DMS153 (cell line): ENCODE measurements at places on chromosomes 2 and 18.

- DNase-seq, result no peak
Measured at GRCh38 chr2:37767046-37767445, 95.6 kb upstream of the CDC42EP3 start.

- DNase-seq, result no peak
Measured at GRCh38 chr2:127651381-127651809, 5.4 kb downstream of the GPR17 start.

DNA sequence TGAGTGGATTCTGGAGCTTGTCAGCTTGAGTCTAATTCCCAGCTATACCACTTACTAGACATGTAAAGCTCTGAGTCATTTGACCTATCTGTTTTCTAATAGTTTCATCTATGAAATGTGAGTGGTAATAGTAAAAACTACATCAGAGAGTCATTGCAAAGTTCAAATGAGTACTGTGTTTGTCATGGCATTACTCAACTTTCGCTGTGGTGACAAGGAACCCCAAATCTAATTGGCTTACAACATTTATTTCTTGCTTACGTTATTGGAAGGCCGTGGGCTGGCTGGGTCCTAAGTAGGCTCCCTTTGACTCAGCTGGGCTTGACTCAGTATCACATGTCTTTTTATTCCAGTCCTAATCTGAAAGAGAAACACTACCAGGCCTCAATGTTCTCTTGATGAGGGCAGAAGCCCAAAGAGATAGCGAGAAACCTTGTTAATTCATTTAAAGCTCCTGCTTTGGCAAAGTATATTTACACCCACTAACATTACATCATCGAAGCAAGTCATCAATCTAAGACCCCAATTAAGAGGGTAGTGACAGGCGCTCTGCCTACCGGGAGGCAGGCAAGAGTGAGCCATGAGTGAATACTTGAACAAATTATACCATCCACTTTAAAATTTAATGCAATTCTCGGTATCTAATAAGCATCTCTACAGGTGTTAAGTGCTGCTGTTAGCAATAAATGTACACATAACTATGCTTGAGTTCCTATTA lies 431.8 kb upstream of the SPHKAP start:
- DNase-seq, result peak; percentile 64

GRCh38 chr2:231336236-231336635 lies 59.3 kb upstream of the B3GNT7 start:
- no peak for DNase-seq

DNA sequence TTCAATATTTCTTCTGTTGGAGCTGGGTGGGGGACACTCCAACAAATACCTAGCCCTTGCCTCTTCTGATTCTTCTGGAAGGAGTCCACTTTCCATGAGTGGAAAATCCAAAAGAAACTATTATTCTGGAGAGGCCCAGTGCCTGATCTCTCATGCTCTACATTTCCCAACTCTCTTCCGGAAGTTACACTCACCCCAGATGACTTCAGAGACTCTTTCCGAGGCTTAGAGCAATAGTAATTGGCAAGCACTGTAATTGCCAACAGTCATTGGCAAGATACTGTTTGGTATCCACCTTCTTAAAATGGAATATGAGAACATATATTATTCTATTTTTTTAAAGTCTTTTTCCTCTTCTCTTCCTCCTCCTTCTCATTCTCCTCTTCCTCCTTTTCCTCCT lies 60.5 kb upstream of the CYRIA start:
- DNase-seq, result no peak

DNA sequence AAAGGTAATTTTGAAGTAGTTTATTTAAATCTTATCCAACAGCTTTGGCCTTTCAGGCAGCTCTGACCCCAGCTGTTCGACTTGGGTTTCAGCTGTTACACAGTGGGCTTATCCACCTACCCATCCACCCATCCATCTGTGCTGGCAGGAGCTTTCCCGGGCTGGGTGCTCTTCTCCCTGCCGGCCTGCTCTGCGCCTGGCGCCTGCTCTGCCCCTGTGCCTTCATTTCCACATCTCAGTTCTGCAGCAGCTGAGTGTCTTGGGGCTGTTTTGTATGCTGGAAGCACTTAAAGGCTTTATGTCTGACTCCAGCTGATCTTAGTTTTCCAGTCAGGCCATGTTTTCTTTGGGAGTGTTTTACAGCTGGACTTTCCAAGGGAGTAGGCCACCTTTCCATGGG lies 24.2 kb downstream of the LDLRAD4 start:
- DNase-seq, result no peak

DNA sequence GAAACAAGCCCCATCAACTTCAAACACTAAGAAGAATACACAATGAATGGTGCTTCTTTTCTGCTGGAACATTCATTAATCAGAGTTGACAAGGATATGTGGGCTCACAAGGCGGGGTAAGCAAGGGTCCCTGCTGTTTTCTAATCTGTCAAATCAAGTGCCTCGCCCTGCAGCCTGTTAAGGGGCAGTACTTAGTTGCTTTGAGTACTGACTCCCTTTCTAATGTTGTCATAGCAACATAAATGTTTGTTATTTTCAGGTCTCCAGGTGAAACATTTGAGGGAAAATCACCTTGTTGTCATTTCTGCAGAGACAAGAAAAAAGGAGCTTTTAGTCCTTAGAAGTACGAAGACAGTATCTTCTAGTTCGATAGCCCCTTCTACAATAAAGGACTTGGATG lies 284.7 kb upstream of the PKDCC start:
- DNase-seq, result peak; percentile 86

DNA sequence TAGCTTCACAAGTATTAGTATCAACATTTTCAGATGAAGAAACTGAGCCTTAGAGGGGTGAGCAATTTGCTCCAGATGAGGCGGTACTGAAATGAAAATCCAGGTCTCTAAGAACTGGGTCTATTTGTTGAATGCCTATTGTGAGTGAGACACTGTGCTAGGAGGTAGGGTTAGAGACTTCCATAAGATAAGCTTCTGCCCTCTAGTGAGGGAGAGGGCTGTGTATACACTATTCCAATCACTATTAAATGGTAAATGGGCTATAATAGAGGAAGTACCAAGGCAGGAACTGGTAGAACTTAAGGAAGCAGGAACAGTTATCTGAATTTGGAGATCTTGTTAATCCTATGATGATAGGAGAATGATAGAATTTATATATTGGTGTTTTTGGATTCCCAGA lies 23.6 kb upstream of the GLS start:
- DNase-seq, result peak; percentile 25

DNA sequence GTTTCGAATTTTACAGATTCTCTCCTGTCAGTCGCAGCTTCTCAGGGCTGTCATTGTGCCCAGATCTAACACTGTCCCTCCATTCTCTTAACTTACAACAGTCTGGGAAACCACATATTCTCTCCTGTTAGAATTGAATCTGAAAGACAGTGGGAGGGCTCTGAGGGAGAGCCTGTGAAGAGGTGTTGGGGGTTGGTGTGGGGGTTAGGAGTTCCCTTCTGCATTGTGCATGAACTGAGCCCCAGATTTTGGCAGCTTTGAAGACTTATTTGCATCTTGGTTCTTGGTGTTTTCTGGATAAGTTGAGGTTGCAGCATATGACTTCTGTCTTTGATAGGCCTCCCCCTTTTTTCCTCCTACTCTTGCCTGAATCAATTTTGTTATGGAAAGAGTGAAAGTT lies 64.1 kb downstream of the TANC1 start:
- no peak for DNase-seq

GRCh38 chr2:69943843-69944525 lies 17.4 kb downstream of the ASPRV1 start:
- DNase-seq, result no peak

DNA sequence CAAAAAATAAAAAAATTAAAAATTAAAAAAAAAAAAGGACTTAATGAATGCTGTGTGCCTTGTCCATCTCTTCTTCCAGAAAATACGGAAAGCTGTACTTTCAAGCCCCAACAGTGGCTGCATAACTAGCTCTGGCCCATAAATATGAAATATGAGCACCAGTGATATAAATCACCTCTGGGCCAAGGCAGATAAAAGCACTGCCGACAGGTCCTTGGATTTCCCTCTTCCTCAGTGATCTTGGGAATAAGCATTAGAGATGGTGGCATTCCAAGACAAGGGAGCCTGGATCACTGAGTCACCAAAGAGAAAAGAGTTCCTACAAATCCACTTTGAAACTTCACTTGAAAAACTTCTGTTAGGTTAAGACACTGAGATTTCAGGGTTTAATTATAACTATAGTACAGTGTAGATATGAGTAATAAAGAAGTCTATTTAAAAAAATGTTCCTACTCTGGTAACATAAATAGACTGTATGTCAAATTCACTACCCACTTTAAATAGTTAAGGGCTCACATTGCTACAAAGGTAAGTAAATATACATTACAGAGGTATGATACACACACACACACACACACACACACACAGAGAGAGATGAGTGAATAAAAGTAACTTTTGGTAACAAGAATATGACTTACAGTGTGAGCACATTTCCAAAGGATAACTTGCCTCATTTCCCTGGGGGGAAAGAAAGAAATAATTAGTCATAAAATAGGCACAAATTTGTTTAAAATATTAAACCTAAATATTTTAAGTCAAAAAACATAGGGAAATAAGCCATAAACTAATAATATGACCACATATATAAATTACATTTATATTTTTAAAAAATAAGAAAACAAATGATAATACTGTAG lies 35.6 kb downstream of the PPP3R1 start:
- no peak for DNase-seq

DNA sequence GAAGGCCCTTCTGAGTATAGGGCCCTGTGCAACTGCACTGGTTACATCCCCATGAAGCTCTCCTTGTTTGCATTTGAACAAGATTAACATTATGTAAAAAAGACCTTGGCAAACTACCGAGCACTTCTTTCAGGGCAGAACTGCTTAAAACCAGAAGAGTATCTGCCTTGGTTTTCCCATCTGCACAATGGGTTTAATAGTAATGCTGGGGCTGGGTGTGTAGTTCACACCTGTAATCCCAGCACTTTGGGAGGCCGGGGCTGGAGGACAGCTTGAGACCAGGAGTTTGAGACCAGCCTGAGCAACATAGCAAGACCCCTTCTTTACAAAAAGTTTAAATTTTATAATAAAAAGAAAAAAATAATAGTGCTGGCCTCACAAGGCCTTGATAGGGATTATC lies 8.5 kb downstream of the PLA2R1 start:
- no peak for DNase-seq

GRCh38 chr2:38266382-38267061 lies 110.6 kb downstream of the ATL2 start:
- no peak for DNase-seq

GRCh38 chr18:12516049-12516630 lies 108.4 kb downstream of the PRELID3A start:
- DNase-seq, result no peak

- peak; percentile 36 for DNase-seq
Measured at GRCh38 chr18:48399303-48400075, 9.7 kb downstream of the ZBTB7C start.

DNA sequence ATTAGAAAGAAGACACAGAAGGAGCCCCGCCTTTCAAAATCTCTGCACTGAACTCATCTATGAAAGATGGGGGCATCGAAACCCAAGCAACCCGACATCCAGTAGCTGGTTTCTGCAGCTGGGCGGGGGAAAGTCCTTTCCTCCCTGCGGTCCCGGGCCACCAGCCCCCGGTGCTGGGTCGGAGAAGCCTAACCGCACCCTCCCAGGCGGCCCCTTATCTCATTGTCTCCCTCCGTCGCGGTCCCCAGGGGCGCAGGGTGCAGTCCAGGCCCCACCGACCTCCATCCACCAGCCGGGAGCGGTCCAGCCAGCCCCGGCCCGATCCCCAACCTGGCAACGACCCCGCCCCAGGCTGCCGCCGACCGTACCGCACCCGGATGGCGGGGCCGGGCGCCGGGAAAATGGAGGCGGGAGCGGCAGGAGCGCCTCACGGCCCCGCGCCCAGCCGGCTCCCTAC lies 452 bp downstream of the RAPH1 start:
- DNase-seq, result no peak

DNA sequence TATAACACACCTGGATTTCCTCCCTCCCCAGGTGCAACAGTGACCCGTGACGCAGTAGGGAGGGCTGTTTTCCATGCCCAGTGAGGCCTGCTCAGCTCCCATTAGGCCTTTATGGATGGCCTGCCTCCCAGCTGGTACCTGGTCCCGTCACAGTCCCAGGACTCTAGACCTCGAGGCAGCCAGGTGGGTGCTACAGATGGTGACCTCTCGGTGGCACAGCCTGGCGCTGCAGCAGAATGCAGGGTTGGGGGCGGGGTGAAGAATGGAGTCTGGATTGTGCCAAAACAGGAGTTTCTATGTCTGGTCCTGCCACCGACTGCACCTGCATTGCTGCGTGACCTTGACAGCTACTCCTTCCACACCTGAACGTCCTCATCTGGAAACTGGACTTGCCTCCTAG lies 18.0 kb upstream of the YWHAQ start:
- no peak for DNase-seq

DNA sequence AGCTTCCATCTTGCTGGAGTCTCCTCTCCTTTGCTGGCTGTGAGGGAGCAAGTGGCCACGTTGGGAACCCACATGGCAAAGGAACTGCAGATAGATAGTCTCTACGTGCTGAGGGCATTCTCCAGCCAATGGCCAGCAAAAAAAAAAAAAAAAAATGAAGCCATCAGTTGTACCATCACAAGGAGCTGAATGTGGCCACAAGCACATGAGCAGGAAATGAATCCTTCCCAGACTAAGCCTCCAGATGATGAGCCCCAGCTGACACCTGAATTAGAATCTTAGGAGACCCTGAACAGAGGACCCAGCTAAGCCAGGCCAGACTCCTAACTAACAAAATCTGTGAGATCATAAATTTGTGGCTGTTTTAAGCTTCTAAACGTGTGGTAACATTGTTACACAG lies 57.9 kb downstream of the SPIRE1 start:
- no peak for DNase-seq

DNA sequence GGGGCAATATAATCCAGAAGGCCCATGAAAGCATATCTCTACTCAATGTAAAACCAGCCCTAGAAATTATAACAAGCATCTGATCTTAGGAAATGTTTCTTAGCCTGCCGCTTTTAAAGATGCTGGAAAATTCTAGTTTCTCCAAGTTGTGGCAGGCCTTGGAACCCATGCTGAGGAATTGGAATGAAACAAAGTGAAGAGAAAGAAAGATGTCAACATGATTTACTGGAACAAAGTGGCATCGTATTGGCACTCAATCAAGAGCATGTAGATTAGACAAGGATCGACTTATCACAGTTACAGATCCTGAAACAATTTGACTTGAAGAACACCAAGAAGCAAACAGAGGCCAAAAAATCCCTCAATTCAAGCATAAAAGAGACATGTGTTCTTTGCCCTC lies 28.7 kb downstream of the CNTNAP5 start:
- no peak for DNase-seq

- DNase-seq, result no peak
Measured at GRCh38 chr2:167406558-167406957, 518.3 kb downstream of the XIRP2 start.
